ENCODE measurements at places on chromosomes 7 and 10.

DNA sequence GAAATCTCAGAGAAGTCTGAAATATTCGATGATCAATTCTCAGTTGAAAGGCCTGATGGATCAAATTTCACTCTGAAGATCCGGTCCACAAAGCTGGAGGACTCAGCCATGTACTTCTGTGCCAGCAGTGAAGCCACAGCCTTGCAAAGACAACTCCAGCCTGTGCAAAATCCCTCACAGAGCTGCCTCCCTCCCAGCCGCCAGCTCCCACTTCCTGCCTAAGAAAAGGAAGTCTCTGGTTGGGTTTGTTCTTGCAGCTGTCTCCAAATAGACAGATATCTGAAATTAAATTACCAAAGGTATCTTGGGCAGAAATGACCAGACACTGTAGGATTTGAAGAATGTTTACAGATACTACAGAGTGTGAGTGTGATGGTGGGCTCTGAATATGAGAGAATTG is 43.4 kb upstream of the PRSS58 start:
- DNase-seq: no peak

DNA sequence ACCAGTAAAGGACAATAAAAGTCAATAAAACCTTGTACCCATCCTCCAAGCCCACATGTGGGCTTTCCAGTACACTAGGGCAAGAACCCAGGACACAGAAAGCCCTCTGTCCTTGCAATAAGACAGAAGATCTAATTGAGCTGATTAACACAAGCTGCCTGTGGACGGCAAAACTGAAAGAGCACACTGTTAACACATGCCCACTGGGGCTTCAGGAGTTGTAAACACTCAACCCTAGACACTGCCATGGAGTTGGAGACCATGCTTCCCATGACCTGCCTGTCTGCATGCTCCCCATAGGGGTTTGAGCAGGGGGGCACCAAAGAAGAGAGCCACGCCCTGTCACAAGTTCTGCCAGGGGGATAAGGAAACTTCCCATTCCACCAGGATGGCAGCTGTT is 22.6 kb upstream of the WIPF3 start:
- no peak for DNase-seq

- peak; percentile 84 for DNase-seq
Observed at GRCh38 chr7:151736403-151736909, 140.5 kb downstream of the PRKAG2 start.

DNA sequence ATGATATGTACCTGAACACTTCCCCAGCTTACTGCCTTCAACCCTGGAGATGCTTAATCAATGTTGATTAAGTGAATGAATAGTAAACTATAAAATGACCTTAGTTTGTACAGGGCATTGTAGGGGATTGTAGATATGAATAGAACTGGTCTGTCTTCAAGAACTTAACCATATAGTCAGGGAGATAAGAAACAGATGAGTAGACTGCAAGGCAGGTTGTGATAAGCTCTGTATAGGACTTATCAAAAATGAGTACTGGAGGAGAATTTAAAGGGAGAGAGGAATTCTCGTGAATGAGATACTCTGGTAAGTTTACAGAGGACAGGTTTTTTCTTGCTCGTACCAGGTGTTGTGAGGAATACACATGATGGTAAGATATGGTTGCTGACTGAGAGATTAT is 27.6 kb downstream of the SGPL1 start:
- DNase-seq: no peak

GRCh38 chr7:50552921-50553320 is 12.3 kb downstream of the DDC start:
- DNase-seq: peak; percentile 8

DNA sequence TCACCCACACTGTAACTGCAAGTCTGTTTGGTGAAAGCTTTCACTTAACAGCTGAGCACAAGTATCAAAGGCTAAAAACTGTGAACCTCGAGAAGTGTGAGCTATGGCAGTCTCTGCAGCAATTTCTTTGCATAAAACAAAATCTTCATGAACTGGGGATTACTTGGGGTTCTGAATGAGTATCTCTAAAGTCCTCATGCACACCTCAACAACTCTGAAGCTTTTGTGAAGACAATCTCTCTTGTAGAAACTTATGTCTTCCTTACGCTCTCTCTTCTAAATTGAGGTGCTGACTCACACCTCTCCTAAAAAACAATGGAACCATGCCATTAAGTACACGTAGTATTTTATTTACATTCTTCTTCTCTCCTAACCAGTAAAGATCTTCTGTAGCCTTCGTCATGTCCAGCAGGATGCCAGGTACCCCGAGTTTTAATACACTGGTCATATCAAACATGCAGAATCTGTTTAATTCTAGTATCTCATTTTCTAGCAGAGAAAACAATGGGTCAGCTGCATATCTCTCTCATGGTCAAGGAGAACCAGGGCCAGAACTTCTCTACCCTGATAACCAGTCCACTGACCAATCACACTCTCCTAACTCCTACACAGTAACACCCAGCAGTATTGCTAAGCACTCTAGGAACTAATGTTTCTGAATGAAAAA is 76.9 kb downstream of the UBE2H start:
- no peak for DNase-seq

DNA sequence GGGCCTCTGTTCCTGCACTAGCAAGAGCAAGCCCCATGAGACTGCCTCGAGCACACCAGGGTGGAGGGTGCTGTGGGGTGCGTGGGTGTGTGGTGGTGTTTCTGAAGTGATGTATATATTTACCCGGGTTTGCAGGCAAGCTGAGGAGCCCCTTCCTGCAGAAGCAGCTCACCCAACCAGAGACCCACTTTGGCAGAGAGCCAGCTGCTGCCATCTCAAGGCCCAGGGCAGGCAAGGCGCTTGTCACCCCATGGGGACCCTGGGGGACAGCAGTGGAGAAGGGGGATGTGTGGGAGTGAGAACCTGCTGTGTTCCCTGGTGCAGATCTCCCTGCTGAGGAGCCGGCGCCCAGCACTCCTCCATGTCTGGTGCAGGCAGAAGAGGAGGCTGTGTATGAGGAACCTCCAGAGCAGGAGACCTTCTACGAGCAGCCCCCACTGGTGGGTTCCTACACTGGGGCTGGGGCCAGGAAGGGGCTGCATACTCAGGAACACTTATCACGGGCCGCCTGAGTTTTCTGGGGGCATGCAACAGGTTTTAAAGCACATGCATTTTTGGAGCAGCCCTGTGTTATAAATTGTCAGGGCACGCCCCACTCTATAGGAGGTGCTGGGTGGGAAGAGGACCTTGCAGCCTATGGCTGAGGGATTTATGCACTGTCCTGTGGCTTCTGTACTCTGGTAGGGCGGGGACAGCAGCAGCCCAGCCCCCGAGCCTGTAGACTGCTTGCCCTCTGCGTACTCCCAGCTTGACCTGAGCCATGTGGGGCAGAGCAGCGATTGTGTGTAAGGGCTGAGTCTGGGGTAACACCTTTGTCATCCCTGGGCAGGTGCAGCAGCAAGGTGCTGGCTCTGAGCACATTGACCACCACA is 5.9 kb downstream of the PGAM2 start:
- DNase-seq: no peak

DNA sequence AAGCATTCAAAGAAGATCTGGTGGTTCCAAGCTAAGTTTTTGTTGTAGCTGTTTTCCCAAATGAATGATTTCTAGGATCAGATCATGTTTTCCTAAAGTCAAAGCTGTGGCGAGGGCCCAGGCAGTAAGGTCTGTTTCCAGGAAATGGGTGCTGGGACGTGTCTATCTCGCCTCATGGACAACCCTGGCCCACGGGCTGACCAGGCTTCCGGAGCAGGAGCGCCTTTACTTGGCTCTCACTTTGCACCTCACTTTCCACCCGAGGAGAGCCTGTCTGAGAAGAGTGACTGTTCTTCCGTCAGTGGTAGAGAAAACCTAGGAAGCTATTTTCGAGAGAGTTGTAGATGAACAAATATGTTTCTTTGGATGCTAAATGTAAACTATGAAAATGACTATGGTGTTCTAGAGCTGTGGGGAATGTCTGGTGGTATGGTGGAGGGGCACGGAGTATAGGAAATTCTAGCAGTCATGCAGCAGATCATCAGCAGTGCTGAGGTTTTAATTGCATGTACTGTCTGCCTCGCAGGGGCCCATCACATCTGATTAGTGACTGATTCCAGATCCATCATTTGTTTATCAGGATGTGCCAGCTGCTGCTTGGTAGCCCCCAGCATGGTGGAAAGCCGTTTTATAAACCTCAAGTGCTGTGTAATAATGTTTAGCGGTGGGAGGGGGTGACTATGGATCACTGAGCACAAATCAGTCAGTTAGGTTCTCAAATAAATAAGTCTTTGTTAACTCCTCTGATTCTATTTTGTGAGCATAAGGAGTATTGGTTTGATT is 66.6 kb downstream of the VWC2 start:
- DNase-seq: no peak

DNA sequence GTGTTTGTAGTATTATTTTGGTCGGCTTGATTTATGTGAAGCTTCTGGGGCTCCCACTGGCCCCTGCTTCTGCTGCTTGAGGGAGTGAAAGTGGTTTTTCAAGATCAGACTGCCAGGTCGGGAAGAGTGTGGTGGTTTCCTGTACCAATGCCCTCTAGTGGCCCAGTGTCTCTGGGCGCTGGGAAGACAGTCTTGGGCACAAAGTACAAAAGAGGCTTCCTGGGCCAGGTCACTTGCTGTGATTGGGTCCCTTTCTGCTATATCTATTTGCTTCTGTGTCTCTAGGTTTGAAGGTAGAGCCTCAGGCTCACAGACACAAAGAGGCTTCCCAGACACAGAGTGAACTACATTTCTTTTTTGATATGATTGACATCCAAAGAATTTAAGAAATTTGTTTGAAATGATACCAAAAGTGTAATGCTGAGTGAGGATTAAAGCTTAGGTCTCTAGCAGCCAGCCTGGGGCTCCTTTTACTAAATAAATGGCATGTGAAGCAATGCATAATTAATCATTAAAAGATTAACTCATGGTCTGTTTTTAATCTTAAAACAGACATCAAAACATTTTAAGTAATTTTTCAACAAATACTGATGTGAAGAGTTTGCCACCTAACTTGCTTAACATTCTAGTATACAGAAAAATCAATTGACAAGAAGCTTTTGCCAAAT is 36.3 kb downstream of the ABCB1 start:
- DNase-seq: no peak

DNA sequence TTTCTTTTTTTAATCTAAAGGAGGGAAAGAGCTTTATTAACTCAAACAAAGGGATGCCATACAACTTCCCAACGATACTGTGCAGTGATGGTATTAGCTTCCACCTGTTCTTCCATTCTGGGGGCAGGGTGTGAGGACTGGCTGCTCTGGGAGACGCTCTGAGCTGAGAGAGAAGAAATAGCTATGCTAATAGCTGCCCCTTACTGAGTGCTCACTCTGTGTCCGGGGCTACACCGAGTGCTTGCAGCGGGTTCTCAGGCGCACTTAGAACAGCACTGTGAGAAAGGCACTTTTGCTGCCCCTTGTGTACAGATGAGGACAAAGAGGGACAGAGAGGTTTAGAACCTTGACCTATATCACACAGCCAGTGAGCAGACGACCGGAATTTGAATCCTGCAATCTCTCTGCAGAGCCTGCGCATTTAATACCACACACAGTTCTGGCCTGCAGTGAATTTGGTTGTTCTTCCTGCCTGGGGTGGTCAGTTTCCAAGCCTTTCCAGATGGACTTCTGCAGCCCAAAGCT is 142.2 kb downstream of the PLPP4 start:
- DNase-seq: no peak
